ENCODE measurements at places on chromosomes 7 and 10.

- DNase-seq: no peak
These were observed 25.6 kb downstream of the PLAC9 start for GRCh38 chr10:80158126-80158525.

- no peak for DNase-seq
These were observed 49.5 kb upstream of the ZNF32 start for GRCh38 chr10:43698156-43698555.

DNA sequence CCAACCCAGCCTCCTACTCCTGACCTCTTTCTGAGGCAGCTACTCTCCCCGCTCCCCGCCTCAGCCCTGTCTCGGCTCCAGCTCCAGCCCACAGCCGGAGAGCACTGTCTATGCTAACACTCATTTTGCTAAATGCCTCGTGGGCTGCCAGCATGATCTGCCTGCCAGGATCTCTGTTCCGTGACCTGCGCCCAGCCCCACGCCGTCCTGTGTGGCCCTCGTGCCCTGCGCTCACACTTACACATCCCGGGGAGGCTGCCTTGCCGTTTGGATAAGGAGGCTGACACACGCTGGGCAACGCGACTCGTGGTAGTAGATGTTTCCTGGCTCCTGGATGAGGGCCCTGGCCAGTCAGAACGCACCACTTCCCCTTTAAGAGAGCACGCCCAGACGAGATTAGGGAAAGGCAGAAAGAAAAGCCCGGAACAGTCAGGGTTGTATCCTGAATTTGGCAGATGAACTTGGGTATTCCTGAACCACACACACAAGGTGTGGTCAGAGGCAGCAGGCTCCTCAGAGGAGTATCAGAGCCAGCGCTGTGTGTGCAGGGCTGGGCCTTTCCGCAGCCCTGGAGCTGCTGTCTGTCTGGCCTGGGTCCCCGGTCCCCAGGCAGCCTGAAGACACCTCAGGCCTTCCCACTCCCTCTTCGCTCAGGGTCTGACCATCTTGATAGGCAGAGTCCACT is 97.7 kb upstream of the EFCAB10 start:
- DNase-seq: peak; percentile 22

DNA sequence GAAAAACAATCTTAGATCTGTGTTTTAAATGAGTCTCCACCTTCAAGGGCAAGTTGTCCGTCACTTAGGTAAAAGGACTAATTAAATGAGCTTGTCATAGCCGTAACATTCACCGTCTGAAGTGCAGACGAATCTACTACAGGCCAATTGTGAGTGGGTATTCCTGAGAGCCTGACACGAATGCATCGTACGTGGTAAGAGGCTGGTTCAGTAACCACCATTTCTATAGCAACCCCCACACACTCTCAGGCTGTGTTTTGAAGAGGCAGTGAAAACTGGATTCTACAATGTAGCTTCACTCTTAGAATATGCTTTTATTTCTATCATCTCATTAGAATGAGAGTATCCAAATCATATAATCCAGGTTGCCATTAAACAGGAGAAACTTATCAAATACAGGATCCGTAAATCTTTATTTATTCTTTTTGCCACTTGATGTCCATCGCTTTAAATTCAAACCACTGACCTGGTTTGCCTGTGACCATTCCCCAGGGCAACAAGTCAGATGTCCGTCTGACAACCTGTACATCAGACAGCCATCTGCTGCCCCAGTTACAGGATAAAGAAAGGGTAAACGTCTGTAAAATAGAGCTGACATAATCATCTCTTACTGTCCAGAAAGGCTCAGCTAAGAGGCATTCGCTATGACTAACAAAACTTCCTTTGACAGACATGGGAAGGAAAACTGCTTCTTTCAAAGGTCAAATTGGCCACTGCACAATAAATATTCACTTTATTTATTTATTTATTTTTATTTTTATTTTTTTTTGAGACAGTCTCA is 70.3 kb upstream of the NMT2 start:
- no peak for DNase-seq

DNA sequence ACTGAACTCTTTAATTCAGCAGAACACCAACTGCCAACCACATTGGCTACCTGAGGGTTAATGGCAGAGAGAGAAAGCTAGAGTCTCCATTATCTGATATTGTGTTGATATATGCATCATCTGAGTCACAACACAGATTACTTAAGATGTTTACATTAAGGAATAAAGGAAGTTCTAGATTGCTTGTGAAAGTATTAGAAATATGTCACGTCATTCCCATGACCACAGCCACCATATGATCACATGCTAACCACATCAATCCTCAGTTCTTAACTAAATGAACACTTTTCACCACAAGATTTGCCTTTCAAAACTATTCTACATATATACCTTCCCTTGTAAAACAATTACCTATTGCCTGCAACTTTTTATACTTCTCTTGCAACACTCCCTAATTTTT is 337.9 kb downstream of the FGFR2 start:
- no peak for DNase-seq

- no peak for DNase-seq
These were observed 627.9 kb downstream of the PARD3 start for GRCh38 chr10:34187201-34187600.

GRCh38 chr7:125661677-125662076 is 732.1 kb upstream of the POT1 start:
- no peak for DNase-seq

GRCh38 chr7:156818133-156818532 is 74.8 kb downstream of the LMBR1 start:
- DNase-seq: no peak

- no peak for DNase-seq
These were observed 205.4 kb upstream of the YAE1 start for GRCh38 chr7:39360766-39361165.

- no peak for DNase-seq
These were observed 390.8 kb downstream of the POM121L12 start for GRCh38 chr7:53426145-53426750.

DNA sequence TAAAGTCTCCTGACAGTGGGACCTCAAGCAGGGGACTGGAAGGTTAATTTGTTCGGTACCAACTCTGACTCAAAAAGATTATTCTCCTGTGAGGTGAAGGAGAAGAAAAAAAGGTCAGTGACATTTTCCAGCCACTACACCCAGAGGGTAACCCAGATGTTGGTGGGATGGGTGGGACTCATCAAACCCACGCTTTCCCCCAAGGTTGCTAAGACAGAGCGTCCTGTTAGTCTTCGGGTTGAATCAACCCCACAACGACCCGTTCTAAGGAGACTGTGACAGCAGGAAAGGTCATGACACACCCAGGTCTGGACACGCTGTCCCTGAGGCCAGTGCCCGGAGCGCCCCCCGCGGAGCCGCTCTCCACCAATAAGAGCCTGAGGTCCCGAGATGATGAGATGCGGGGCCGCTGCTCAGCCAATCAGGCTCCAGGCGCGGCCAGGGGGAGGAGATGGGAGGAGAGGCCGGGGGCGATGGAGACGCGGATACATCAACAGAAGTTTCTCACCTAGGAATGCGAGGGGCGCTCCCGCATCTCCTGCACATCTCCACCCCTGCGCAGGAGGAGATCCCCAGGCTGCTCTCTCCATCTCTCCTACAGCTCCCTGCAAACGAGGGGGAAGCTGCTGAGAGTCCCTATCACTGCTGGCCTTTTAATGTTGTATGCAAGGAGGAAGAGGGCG is at the start of gene WNT16:
WNT16 (plus strand) TSS at position 493 of the 683 bp plus-strand sequence. CDS start 293 bp downstream, outside the sequence.
- DNase-seq: no peak

- DNase-seq: no peak
These were observed 19.3 kb upstream of the ZNF680 start for GRCh38 chr7:64581926-64582894.

GRCh38 chr7:55590517-55591281 is 18.4 kb upstream of the VOPP1 start:
- no peak for DNase-seq

- no peak for DNase-seq
These were observed 69.2 kb upstream of the EFCAB10 start for GRCh38 chr7:105650382-105650970.

GRCh38 chr7:149720372-149721083 is 52.9 kb downstream of the ZNF467 start:
- no peak for DNase-seq

DNA sequence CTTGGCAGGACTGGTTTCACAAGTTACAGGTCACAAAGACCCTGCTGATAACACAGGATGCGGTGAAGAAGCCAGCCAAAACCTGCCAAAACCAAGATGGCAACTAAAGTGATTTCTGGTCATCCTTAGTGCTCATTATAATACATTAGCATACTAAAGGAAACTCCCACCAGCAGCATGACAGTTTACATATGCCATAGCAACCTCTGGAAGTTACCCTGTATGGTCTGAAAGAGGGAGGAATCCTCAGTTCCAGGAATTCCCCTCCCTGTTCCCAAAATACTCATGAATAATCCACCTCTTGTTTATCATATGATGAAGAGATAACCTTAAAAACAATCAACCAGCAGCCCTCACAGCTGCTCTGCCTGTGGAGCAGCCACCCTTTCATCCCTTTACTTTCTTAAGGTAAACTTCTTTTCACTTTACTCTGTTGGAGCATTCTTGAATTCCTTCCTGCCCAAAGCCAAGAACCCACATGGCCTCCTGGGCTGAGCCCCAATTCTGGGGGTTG is 21.9 kb downstream of the DPY19L1 start:
- no peak for DNase-seq

DNA sequence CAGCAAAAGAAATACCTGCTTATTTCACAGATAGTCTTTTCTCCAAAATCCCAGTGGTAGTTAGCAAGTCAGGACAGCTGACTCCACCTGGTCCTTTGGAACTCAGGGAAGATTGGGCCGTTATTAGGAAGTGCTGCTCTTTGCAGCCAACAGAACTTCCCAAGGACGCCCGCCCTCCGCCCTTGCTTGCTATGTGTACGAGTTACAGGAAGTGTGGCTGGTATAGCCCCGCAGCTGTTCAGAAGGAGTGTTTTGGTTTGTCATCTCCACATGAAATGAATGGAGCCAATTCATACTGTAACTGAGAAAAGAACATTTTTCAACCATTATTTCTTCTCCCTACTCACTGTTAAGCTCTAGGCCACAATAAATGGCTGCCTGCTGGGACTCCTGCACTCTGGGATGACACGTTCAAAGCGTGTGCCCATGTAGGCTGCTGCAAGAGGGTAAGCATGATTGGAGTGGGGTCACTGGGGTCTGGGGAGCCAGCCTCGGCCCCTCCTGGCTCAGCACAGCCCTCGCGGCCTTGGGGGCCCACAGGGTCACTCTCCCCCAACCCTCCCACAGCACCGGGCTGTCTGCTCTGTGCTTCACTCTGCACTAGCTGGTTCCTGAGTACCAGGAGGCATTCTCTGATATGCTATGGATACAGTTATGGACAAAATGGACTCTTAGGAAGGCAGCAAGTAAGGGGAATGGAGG is 244.0 kb downstream of the EBF3 start:
- no peak for DNase-seq

GRCh38 chr7:32673275-32673983 is 178.1 kb downstream of the AVL9 start:
- no peak for DNase-seq

DNA sequence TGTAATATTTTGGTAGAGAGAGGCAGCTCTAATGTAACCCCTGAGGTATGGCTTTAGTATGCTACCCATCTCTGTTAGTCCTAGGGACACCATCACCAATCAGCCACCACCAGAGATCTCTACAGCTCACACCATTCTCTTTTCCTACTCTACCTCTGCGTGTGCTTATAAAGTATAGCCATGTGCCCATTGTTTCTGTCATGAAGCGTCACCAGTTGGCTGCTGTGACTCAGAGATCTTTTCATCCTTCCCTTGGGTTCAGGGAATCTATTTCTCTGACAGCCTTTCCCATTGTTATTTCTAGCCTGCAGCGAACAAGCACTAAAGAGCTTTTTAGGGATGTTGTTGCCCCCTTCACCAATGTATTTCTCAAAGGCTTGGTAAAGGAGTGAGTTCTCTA is 103.3 kb downstream of the TPST1 start:
- no peak for DNase-seq

DNA sequence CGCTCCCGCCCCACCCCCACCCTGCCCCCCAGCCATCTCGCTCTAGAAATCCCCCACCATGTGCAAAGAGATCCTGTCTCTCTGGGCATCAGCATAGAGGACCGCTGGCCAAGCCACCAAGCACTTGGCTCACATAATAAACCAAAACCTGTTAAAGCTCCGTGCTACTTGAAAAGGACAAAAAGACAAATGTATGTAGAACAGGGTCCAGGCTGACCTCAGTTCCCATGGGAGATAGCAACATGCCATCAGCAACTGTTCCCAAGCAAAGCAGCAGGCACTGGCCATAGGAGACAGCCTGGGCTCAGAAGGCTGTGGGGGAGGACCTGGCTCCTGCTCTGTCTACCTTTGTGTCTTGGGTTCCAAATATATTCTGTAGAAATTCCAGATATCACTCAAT is 38.4 kb upstream of the GDF10 start:
- DNase-seq: no peak

GRCh38 chr10:78365694-78366093 is 332.0 kb downstream of the RPS24 start:
- DNase-seq: no peak

DNA sequence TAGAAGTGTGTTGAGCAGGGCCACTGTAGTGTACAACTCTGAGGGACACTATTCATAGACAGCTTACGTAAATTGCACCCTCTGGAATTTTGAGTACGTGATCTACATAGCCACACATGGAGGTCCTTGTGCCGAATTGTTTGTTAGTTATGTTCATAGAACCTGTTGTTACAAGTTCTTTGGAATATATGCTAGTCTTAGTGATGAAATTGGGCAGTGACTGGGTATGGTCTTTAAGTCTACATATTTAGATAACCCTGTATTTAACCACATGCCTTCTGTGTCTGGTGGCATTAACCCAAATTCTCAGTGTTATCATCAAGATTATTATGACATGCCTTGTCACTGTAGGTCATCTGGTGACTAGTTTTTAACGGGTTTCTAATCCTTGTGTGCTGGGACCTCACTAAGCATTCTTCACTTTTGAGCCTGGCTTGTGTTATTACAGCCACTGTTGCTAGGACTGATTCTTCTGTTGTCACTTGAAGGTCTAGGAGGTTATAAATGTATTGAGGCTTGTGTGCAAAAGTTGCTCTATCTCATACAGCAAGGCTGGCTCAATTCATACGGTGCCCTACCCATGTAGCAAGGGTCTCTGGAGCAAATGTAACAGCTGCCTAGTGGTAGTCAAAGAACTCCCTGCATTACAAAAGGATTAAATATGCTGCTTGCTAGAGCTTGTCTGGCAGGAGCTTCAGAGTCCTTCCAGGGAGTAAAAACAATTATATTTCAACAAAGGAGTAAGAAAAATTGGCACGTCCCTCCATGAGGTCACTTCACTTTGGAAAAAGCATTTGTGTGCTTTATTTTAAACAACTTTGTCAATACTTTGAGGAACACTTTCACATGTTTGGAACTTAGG is 65.4 kb downstream of the CDK14 start:
- no peak for DNase-seq

DNA sequence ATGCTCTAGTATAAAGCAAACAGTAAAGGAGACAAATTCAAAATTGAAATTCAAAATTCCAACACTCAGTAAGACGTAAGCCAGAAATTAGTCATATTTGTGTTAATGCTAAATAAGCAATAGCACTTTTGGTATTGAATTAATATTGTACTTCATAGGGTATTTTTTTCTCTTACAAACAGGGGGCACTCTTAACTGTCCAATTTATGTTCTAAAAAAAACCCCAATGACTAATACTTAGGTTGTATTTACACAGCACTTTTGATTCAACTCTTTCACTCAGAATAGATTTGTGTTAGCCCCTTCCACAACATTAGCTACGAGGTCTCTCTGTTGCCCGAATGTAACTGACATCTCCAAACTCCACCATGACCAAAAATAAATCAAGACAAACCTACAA is 284.9 kb upstream of the COBL start:
- no peak for DNase-seq

- no peak for DNase-seq
These were observed 100.0 kb upstream of the WNT16 start for GRCh38 chr7:121228779-121229178.
